ENCODE measurements at places on chromosomes 1 and 21.

GRCh38 chr1:24409535-24409934, 4.0 kb downstream of the STPG1 start:
- DNase-seq: peak; percentile 87

GRCh38 chr1:83000286-83000685, 998.6 kb downstream of the TTLL7 start:
- DNase-seq: no peak

GRCh38 chr1:67316918-67317317, 9.2 kb downstream of the IL12RB2 start:
- no peak for DNase-seq

- no peak for DNase-seq
Measured at GRCh38 chr1:182056601-182057366, 4.7 kb downstream of the ZNF648 start.

- no peak for DNase-seq
Measured at GRCh38 chr1:237737448-237737847, 153.3 kb downstream of the ZP4 start.

- no peak for DNase-seq
Measured at GRCh38 chr1:164511001-164511705, 47.8 kb upstream of the PBX1 start.

GRCh38 chr21:29300807-29301138, 2.1 kb downstream of the BACH1 start:
- DNase-seq: no peak

DNA sequence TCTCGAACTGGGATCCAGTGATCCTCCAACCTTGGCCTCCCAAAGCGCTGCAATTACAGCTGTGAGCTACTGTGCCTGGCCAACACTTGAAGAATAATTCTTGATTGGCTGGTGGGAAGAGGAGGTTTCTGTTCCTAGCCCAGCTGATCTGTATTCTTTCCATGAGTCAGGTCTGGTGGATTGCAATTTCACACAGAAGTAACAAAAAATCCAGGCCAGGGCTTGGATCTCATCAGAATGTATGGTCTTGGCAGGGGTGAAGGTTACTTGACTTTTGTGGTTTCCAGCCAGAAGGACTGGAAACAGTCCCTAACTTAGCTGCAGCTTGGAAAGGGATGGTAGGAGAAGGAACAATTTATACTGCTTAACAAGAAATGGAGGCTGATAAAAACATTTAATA, 5.1 kb upstream of the HP1BP3 start:
- no peak for DNase-seq

DNA sequence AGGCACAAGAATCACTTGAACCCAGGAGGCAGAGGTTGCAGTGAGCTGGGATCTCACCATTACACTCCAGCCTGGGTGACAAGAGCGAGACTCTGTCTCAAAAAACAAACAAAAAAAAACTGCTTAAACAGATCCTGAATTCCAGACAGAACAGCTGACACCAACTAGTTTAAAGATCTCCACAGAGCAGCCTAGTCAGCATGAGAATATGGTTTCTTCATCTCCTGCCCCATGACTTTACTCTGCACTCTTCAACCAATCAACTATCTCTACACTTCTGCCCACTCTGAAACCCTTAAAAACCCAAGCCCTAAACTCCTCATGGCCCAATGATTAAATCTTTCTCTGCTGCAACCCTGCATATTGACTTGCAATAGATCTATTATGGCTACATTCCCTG, 7.5 kb upstream of the PRRC2C start:
- DNase-seq: no peak

DNA sequence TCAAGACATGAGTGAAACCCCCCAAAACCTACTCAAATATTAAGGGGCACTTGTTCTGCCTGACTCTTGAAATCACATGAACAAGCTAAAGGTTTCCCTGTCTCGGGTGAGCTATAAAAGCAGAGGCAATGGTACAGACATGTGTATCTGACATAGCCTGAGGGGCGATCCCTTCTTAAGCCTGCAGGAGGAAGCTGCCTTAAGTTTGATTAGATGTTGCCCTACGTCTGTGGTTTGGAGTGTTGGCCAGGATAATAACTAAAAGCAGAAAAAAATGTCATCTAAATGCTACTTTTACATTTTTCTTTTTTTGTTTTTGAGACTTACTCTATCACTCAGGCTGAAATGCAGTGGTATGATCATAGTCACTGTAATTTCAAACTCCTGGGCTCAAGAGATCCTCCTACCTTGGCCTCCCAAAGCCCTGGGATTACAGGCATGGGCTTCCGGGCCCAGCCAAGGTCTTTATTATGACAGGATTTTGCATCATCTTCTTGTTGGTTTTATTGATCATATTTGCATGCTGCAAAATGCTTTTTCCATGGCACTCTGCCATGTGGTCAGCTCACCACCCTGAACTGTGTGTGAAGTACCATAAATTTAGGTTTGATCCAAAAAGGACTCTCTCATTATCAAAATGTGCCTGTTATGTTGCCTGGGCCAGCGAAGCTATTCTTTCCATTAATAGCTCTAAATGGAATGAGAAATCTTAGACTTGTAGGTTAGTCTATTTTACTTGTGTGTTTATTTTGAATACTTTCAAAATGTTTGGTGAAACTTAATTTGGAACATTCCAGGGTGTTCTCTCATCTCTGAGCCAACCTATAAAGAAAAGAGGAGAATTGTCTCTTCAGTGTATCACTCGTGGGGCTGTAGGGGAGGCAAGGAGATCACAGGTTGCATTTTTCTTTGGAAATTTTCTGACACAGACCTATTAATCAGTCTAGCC, 15.0 kb upstream of the HMGN1 start:
- no peak for DNase-seq

- peak; percentile 49 for DNase-seq
Measured at GRCh38 chr1:62435231-62436038, 1.4 kb upstream of the USP1 start.

- peak; percentile 71 for DNase-seq
Measured at GRCh38 chr1:174743654-174744561, 255.8 kb upstream of the CACYBP start.

DNA sequence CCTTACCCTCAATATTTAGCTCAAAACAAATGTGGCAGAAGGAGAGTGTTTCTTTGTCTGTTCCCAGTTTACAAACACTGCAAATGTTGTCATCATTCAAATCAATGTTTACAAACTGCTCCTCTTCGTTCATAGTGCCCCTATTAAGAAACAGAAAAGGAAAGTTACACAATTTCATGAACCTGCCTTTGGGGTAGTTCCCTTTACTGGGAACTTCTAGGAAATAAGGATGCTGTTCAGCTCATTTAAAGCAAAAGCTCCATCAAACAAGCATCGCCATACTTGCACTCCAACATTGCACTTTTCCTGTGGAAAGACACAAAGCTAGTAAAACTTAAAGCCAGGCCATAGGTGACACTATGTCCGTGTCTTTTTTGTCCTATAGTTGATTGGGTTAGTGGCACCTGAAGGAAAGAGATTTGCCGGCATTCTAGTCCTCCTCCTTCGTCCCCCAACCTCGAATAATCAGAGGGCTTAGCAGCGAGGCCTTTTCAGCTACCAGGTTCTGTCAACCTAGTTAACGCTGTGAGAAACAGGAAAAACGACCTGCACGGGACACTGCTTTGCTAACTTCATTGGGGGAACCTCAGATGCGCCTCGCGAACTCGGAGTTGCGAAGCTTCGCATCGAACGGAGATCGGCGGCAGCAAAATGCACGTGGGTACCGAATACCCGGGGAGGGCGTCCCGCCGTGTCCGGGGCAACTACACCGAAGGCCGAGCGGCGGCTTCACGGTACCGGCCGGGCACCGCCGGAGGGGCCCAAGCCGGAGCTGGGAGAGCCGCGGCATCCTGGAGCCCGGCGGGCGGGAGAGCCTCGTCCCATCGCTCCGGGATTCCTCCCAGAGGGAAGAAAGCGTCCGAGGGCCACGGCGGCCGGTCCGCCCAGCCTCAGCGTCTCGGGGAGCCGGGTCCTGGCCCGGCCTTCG, 706 bp downstream of the C21orf91 start:
- peak; percentile 41 for DNase-seq

DNA sequence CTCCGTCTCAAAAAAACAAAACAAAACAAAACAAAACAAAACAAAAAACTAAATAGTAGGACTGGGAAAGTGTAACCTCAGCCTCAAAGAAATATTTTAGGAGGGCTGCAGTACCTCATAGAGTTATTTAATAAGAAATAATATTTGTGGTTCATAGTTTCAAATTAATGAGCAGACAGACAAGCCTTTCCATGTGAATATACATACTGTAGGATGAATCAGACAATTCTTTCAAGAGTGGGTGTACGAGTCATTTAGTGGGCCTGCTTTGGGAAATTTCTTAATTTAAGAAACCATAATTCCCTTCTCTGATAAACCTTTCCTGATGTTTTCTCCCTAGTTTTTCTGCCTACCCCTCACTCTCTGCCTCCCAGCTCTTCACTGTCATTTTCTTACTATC, 52.5 kb downstream of the CDC14A start:
- no peak for DNase-seq

DNA sequence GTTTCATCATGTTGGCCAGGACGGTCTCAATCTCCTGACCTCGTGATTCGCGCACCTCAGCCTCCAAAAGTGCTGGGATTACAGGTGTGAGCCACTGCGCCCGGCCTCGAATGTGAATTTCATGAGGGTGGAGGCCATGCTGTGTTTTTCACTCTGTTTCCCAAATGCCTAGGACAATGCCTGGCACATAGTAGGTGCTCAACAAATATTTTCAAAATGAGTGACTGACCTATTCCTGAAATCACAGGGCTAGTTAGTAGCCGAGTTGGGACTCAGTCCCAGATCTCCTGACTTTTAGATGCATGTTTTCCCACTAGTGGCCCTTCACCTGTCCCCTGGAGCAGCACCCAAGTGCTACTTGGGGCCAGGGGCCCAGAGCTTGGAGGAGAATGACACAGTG, 6.4 kb upstream of the GPR37L1 start:
- DNase-seq: no peak

DNA sequence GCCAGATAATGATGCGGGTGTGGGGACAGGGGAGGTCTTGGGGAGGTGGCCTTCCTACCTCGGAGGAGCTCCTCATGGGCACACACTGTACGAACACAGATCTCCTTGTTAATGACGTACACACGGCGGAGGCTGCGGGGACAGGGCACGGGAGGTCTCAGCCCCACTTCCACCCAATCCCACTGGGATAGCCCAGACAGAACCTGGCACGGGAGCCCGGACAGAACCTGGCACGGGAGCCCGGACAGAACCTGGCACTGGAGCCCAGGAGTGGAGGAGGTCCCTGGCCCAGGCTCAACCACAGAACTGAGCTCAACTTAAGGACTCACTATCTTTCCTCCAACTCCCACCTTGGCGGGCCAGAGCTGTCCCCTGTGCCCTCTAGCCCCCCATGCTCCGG, 5.2 kb downstream of the MFAP2 start:
- no peak for DNase-seq

- DNase-seq: no peak
Measured at GRCh38 chr1:35120458-35121133, 41.4 kb downstream of the ZMYM1 start.

DNA sequence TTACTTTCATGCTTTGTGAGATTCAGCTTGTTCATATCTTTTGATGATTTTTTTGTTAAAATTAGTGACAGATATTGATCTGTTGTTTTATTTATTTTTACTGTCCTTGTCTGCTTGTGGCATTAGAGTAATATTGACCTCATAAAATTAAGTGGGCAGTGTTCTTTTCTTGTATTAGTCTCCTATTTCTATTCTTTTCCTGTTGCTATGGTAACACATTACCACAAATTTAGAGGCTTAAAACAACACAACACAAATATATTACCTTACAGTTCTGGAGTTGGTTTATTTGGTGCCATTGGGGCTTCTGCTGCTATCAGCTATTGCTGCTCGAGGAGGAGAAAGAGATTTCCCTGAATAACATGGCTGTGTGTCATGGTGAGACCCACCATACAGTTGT, 135.7 kb downstream of the C1orf94 start:
- DNase-seq: no peak

- peak; percentile 68 for DNase-seq
Measured at GRCh38 chr1:187928288-187928687, 1099.5 kb downstream of the PLA2G4A start.

DNA sequence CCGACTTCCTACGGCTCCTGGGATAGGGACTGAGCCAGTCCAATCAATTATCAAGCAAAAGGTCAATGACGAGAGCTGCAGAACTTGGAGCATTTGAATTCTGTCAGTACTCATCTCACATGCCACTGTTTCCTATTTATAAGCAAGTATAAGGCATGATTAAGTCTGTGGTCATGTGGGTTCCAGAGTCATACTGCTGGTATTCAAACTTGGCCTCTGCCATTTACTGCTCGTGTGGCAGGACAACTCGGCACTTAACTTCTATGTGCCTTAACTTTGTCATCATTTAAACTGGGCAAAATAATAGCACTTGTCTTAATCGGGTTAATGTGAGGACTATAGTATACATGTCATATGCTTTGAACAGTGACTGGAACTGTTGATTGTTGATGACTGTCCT, 44.9 kb upstream of the TNFSF18 start:
- DNase-seq: peak; percentile 44

DNA sequence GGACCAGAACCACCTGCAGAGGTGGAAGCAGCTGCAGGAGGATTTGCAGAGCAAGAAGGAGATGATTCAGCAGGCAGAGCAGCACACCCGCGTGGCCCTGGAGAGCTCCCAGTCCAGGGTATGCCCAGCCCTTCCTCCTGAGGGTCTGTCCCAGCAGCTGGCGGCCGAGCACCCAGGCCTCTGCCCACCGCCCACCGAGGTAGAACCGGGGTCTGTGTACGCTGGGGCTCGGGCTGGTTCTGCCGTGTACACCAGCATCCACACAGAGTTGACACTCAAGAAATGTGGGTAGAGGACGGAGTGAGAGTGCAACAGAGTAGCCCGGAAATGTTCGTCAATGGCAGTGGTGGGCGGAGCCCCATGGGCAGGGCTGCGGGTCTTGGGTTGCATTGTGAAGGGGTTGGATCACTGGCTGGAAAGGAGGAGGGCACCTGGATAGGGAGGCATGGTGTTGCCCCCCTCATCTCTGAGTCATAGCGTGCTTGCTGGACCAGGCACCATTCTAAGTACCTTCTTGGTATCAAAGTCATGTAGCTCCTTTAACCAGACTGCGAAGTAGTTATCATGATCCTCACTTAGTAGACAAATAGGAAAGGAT, 5.1 kb upstream of the SMIM1 start:
- no peak for DNase-seq

- DNase-seq: no peak
Measured at GRCh38 chr1:52677076-52677806, 20.9 kb downstream of the COA7 start.

- no peak for DNase-seq
Measured at GRCh38 chr1:81554108-81554507, 246.6 kb upstream of the ADGRL2 start.

- no peak for DNase-seq
Measured at GRCh38 chr1:231580874-231581273, 45.7 kb upstream of the DISC1 start.
